ENCODE measurements at places on chromosomes 2 and 18.

DNA sequence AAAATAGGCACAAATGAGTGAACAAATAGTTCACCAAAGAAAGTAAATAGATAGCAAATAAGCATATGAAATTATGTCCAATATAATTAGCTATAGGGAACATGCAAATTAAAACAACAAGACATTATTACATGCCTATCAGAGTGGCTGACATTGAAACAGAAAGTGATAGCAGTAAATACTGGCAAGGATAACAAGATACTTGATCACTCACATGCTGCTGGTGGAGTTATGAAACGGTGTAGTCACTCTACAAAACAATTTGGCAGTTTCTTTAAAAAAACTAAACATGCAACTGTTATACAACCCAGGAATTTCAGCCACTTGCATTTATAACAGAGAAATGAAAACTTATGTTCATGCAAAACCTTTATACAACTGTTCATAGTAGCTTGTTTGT, 439.2 kb upstream of the ACVR2A start:
- no peak for DNase-seq

- no peak for DNase-seq
Measured at GRCh38 chr2:6368281-6368680, 497.4 kb downstream of the CMPK2 start.

GRCh38 chr2:223166983-223167650, 115.1 kb downstream of the KCNE4 start:
- no peak for DNase-seq

DNA sequence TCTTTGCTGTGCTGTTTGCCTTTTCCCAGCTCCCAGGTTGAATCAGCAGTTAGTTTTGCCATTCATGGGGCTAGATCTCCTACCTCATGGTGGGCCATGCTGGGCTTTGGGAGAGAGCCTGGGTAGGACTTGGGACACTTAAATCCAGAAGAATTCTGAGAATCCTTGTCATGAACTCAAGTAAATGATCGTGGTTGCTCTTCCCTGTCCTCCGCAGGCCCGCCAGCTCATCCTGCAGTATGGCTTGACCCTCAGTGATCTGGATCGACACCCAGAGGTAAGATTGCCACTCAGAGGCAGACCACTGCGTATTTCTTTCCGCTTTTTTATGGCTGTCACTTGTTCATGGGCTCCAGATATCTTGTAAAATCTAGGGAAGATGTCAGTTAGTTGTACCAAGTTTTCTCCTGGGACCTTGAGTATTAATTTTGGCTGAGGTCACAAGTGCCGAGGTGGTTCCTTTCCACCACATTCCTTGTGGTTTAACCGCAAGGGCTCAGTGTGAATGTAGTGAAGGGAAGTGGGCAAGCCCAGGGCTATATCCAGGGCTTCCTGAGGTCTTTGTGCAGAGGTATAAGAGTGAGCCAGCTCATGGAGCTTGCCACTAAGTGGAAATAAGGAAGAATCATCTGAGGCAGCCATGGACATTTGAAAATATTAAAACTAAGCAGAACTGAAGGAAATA, 37.7 kb downstream of the RPIA start:
- DNase-seq: no peak

- DNase-seq: no peak
Measured at GRCh38 chr2:16190446-16191270, 250.3 kb downstream of the MYCN start.

GRCh38 chr18:10727477-10727876, 201.7 kb downstream of the NAPG start:
- no peak for DNase-seq

DNA sequence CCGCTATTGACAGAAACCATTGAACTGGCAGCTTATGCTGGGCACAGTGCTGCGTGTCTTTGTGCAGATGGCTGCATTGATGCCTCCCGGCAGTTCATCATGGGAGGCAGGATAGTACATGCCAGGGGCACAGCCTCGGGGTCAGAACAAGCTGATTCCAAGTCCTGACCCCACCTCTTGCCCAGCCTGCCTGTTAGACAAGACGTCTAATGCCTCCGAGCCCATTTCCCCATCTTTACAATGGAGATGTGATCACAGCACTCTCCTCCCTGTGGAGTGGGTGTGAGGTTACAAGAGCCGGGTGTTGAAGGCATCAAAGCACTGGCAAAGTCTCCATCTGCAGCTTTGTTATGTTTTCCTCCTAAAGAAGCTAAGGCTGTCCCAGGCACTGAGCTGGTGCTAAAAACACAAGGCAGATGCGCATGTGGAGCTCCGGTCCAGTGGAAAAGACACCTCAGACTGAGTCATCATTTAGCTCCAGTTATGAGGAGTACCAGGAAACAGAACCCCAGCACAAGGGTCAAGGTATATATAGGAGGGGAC, 125.7 kb upstream of the EPAS1 start:
- no peak for DNase-seq

GRCh38 chr2:65396348-65397026, 35.9 kb downstream of the SPRED2 start:
- no peak for DNase-seq

DNA sequence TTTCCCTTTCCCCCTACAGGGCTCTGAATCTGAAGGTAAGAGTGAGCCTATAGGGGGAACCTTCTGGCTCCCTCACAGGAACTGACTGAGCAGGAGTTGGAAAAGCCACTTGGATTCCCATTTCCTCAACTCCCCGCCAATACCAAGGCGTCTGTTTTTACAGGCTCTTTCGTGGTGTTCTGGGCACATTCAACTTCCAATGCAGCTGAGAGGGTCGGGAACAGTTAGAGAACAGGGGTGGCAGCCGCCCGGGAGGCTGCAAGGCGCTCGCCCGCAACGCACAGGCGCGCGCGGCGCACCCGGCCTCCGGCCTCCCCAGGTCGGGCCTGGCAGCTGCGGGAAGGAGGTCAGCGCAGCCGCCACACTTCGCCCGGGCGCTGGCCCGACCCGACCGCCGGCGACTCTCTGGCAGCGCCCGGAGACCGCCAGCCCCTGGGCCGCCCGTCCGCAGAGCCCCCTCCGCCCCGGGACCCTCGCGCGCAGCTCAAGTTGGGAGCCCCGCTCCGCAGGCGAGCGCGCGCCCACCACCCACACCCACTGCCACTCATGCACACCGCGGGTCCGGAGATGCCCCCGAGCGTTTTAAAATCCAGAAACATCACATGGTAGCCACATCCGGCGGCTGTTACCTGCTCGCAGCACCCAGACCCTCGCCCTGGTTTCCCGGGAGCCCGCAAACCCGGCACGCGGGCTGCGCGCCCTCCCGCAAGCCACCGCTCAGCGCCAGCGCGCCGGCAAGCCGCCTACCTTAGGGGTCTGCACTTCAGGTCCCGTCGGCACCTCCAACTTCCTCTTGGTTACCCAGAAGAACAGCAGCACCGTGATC, 816 bp downstream of the GALNT14 start:
- no peak for DNase-seq

- no peak for DNase-seq
Measured at GRCh38 chr18:76441002-76441667, 53.9 kb downstream of the ZNF516 start.

GRCh38 chr2:239943571-239943970, 81.6 kb downstream of the NDUFA10 start:
- no peak for DNase-seq

DNA sequence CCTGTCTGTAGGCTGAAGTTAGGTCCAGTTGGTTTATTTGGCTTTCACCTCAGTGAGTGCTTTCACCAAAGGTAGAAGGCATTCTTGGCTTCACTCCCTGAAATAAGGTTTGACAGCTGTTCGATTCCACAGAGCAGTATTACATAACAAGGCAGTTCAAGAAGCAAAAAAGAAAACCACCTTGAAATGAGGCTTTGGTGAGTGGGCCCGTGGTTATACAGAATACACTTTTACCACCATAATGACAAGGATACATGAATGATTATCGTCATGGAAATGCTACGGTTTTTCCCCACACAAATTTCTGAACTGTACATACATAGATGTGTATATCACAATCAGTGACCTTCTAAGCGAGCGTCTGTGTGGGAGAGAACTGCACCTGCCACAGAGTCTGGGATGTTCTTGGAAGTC, 80.0 kb upstream of the CHRNA1 start:
- DNase-seq: no peak

DNA sequence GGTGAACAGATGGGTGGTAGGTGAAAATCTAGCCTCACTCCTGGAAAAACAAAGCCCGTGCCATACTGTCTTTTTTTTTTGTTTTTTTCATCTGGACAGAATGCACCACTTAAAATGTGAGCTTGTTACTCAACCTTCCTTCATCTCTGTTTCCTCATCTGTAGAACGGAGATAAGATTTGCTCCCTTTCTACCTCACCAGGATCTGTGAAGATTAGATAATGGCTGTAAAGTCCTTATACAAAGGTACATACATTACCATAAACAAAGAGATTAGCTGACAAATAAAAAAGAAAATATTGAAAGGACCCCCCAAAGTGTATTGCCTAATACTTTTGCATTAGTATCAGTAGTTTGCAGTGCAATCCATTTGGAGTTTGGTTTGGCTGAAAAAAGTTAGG, 75.4 kb upstream of the ZEB2 start:
- DNase-seq: no peak

DNA sequence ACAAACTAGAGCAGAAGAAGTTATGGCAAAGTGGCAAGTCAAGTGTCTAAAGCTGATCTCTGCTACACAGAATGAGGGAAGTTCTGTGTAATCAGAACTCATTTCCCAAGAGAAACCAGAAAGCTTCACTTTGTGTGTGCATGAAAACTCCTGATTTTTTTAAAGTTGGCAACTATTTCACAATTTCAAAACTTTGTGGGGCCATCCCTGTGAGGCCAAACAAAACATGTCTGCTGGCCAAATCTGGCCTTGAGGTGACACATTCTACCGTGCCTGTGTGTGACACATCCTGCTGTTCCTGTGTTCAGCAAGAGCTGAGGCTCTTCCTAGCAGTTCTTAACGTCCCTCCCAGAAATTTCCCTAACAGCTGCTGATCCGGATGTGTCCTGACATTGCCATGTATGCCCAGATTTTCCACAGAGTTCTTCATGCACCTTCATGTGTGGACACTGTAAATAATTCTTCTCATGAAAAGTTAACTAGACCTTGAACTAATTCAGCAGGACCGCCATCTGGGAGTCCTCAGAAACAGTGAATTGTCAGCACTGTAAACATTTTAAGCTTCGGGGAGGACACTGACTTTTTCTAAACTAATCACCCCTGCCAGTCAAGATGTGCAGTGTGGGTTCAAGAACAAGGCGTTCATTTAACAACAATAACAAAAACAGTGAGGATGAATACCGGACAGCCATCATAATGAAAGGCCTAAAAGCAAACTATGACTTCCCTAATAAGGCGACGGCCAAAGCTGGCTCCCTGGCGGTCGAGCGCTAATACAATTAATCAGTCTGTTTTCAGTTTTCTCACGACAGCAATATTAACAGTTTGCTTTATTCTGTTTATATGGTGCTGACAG, 99.0 kb downstream of the PLEKHM3 start:
- DNase-seq: no peak

- no peak for DNase-seq
Measured at GRCh38 chr2:239229545-239230279, 171.1 kb downstream of the HDAC4 start.

- no peak for DNase-seq
Measured at GRCh38 chr2:175640655-175641054, 361.4 kb downstream of the LNPK start.

GRCh38 chr18:74803117-74803516, 205.4 kb downstream of the ZNF407 start:
- DNase-seq: no peak

- DNase-seq: no peak
Measured at GRCh38 chr2:62743506-62743905, 38.0 kb downstream of the EHBP1 start.

- no peak for DNase-seq
Measured at GRCh38 chr2:27445155-27445554, 3.0 kb downstream of the KRTCAP3 start.

GRCh38 chr18:79471046-79471445, 75.3 kb downstream of the NFATC1 start:
- no peak for DNase-seq

DNA sequence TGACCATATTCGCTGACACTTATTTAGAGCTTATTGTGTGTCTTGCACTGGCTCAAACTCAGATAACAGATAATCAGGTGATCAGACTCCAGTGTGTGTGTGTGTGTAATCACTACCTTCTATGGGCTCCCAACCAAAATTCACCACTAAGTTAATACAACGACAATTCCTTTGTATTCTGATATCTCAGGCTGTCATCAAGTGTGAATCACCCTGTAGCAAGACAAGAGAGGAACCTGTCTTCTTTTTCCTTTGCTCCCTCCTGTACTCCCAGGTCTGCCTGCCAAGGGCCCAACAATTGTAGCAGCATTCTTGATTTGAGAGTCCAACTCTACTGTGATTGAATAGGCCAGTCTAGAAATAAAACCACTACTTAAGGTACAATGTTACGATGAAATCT, 25.8 kb downstream of the ITGB6 start:
- no peak for DNase-seq

GRCh38 chr2:27855476-27855875, 34.7 kb downstream of the RBKS start:
- DNase-seq: no peak

DNA sequence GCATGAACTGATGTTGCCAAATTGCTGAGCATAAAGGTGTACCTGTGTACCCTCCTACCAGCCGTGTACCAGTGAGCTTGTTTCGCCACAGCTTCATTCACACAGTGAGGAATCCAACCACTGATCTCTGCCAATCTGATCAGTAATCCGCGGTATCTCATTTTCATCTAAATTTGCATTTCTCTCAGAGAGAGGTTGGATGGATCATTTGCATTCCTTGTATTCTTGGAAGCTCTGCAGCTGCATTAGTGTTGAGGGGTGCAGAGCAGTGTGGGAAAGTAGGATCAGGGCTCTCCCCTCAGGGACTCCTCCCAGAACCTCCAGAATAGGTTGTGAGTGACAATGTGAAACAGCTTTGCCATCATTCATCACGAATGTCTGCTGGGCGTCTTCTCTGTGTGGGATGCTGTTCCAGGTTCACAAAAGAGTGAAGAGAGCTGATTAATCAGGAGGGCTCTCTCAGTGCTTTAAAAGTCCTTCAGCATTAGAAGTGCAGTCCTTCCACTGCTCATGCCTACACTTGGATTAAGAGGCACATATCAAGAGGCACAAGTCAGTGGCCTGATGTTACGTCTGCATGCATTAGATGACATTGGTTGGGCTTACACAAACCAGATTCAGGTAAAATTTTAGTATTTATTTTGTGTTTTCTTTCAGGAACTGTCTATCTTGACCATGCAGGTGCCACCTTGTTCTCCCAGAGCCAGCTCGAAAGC, 7.5 kb downstream of the MOCOS start:
- no peak for DNase-seq

- DNase-seq: no peak
Measured at GRCh38 chr2:114859726-114860510, 417.5 kb downstream of the DPP10 start.

- DNase-seq: no peak
Measured at GRCh38 chr18:26618135-26618534, 69.8 kb upstream of the KCTD1 start.

GRCh38 chr2:223101340-223102039, 49.5 kb downstream of the KCNE4 start:
- DNase-seq: no peak

GRCh38 chr2:210198326-210198725, 26.9 kb downstream of the ACADL start:
- DNase-seq: no peak

Data from T-cell (primary cell).